ENCODE measurements at places on chromosomes 6 and 20. TPM values are rescaled to one million over a fixed set of nuclear protein-coding genes. Genes with fewer than 3 reads are reported as not detected.

The FOXS1 gene
- not detected for total RNA-seq

The EHMT2 gene
- total RNA-seq, result 70.4 TPM

The BPIFB2 gene
- not detected for total RNA-seq

The OTOR gene
- total RNA-seq, result not detected

GRCh38 chr6:52189974-52190373 lies 3.8 kb downstream of the IL17A start:
- H3K4me1 ChIP-seq, result no peaks in the 10 kb centered on the region
- H3K36me3 ChIP-seq, result no peaks in the 10 kb centered on the region
- peaks cover 18% of the 10 kb centered on the region for H3K27me3 ChIP-seq
- H3K4me3 ChIP-seq, result no peak overlapping the region

DNA sequence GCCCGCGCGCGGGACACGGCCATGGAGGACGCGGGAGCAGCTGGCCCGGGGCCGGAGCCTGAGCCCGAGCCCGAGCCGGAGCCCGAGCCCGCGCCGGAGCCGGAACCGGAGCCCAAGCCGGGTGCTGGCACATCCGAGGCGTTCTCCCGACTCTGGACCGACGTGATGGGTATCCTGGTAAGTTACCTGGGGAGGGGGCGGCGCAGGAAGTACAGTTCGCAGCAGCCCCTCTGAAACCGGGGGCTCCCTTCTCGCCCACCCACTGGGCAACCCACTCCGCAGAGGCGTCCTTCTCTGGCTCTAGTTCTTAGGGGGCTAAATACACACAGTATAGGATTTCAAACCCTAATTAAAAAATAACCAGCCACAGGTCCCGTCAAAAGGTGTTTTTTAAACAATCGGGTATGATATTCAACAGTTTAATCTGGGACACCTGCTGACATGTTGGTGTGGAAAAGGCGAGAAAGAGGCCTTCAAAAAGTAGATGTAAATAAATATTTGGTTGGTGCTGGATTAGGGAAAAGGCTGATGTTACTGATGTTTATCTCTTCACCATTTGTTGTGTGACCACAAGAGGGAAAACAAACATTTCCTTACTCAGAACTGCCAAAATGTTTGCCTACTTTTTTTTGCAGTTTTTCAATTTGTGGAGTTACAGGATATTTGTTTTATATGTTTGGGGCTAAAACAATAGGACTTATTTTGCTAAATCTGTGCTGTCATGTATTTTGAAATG lies 577 bp downstream of the SASH1 start:
- no peaks in the 10 kb centered on the region for H3K36me3 ChIP-seq
- H3K27ac ChIP-seq, result no peak overlapping the region
- H3K27me3 ChIP-seq, result peaks cover 56% of the 10 kb centered on the region
- peak overlapping the region; percentile 54 for H3K4me3 ChIP-seq
- no peak for DNase-seq

- H3K36me3 ChIP-seq, result no peaks in the 10 kb centered on the region
- H3K27me3 ChIP-seq, result no peaks in the 10 kb centered on the region
- peaks cover 5% of the 10 kb centered on the region for H3K4me1 ChIP-seq
- no peak for DNase-seq
- H3K4me3 ChIP-seq, result no peak overlapping the region
- H3K27ac ChIP-seq, result no peak overlapping the region
Measured at GRCh38 chr6:25436760-25437159, 157.6 kb downstream of the CARMIL1 start.

DNA sequence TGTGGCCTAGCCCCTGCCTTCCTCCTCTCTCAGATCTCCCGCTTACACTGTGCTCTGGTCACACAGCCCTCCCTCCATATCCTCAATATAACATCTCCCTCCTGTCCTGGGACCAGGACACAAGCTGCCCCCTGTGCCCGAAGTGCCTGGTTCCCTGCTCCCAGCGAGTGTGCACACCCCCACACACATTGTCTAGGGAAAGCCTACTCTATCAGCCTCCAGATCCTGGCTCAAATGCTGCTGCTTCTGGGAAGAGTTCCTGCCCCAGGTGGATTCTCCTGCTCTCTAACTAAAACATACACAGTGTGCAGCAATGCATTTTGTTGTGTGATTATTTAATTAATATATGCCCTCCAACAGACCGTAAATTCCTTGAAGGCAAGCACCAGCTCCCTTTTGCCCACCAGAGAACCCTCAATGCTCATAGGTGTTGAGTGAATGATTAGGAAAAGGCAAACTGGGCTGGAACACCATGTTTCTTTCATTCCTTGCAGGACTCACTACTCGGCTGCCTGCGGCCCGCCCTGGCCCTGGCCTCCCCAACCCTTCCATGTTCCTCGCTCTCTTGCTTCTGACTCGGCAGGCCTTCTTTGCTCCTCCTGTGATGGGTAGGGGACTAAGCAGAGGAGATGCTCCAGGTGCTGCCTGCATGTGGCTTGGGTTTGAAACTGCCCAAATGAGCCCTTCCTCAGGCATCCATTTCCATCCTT lies 194.6 kb downstream of the ZDHHC14 start:
- peaks cover 10% of the 10 kb centered on the region for H3K36me3 ChIP-seq
- no peak for DNase-seq
- H3K4me1 ChIP-seq, result peaks cover 10% of the 10 kb centered on the region
- no peak overlapping the region for H3K4me3 ChIP-seq
- peak overlapping the region; percentile 41 for H3K27ac ChIP-seq
- peaks cover 9% of the 10 kb centered on the region for H3K27me3 ChIP-seq

DNA sequence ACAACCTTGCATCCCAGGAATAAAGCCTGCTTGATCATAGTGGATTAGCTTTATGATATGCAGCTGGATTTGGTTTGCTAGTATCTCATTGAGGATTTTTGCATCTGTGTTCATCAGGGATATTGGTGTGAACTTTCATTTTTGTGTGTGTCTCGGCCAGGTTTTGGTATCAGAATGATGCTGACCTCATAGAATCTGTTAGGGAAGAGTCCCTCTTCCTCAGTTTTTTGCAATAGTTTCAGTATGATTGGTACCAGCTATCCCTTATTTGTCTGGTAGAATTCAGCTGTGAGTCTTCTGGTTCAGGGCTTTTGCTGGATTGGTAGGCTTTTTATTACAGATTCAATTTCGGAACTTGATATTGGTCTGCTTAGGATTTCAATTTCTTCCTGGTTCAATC lies 132.5 kb downstream of the ZFAND3 start:
- no peak for DNase-seq
- H3K27me3 ChIP-seq, result no peaks in the 10 kb centered on the region
- no peak overlapping the region for H3K27ac ChIP-seq

DNA sequence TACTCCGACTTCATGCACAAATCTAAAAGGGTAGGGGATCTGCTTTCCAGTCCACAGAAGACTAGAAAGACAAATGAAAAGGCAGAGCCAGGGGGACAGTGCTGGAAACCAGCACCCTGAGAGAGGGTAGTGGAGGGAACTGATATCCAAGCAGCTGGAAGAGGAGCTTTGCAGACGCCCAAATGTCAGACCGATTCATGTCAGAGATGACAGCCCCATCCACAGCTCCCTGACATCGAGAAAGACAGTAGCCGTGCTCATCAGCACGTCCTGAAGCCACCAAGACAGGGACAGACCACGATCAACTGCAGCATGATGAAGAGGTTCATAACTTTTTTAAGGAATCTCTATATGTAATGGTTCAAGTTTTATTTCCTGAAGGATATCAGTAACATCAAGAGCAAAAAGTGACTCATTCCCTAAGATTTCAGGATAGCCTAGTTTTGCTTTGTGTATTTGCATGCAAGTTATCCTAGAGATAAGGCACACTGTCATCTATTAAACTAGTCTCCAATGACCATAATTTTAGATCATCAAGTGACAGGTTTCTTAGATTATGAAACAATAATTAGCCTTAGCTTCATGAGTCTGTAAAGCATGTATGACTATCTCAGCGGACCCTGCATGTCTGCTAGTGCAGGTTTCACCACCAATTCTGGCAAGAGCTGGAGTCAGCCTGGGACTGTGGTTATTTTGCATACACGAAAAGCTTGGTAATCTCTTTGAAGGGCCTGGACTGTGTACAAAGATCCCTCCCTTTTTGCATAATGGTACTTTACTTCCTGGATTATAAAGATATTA lies 43.0 kb downstream of the PRDM1 start:
- H3K4me1 ChIP-seq, result peaks cover 23% of the 10 kb centered on the region
- H3K27me3 ChIP-seq, result peaks cover 2% of the 10 kb centered on the region
- no peak overlapping the region for H3K4me3 ChIP-seq
- peaks cover 4% of the 10 kb centered on the region for H3K36me3 ChIP-seq
- DNase-seq, result no peak

GRCh38 chr6:163888030-163888819 lies 473.7 kb downstream of the QKI start:
- no peaks in the 10 kb centered on the region for H3K4me1 ChIP-seq
- no peak for DNase-seq
- H3K27ac ChIP-seq, result no peak overlapping the region
- no peaks in the 10 kb centered on the region for H3K36me3 ChIP-seq
- H3K4me3 ChIP-seq, result no peak overlapping the region

- peak overlapping the region; percentile 70 for H3K4me3 ChIP-seq
- DNase-seq, result peak; percentile 31
- peaks cover 10% of the 10 kb centered on the region for H3K36me3 ChIP-seq
- peaks cover 78% of the 10 kb centered on the region for H3K27me3 ChIP-seq
- H3K4me1 ChIP-seq, result peaks cover 26% of the 10 kb centered on the region
Measured at GRCh38 chr6:28207510-28208110, 17.5 kb upstream of the ZSCAN9 start.

Data from activated CD4-positive, alpha-beta T cell treated with anti-CD3 and anti-CD28 coated beads, Interleukin-2, amount 10 ng/mL, durations not matched to agents 7 days and 5 days (primary cell).